GM23338 (cell line): ENCODE measurements at places on chromosomes 7 and 10.

- DNase-seq, result no peak
Measured at GRCh38 chr7:45691155-45691656, 117.0 kb downstream of the ADCY1 start.

- DNase-seq, result no peak
Measured at GRCh38 chr10:50596897-50597296, 26.9 kb downstream of the SGMS1 start.

DNA sequence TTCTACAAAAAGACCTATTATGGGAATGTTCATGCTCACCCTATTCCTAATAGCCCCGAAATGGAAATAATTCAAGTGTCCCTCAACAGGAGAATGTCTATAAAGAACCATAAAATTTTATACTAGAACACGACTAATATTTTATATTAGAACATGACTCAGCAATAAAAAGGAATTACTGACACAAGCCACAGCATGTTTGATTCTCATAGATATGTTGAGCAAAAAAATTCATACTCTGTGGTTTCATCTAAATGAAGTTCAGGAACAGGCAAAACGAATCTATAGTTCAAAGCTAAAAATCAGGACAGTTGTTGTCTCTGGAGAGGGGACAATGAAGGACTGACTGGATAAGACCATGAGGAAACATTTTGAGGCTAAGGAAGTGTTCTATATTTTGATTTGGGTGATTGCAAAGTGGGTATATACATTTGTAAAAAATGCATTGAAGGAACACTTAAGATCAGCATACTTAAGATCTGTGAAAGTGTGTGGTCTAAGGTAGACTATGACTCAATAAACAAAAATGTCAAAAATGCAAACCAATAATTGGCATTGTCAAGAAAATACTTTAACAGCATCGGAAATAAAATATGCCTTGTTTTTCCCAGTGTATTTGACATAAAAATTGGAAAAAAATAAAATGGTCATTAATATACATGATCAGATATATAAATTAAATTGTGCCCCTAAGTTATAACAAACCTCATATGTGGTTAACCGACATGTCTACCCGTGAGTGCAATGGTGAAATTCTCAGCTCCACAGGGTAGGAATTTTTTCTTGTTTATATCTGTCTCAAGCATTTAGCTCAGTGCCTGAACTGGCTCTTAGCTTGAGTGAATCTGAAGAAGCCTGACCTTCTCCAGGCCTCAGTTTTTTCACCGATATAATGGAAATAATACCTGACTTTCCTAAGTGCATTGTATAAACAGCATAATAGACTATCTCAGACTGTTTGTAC, 124.9 kb upstream of the CTTNBP2 start:
- DNase-seq, result no peak

DNA sequence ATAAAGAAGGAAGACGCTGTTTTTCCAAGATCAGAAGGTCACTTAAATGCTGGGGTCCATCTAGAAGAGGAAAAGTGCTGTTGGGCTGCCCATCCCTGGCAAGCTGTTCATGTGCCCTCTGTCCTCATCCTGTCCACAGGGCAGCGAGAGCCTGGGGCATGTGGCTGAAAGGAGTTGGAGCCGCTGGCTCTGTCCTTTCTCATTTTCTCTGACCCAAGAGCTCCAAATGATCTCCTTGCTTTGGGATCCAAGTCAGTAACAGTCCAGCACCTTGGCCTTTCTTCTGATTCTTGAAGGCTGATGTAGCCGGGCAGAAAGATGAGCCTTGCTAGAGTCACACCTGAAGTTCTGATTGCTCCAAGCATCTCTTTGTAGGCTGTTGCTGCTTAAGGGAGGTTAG, 44.4 kb downstream of the SPDYE5 start:
- no peak for DNase-seq

DNA sequence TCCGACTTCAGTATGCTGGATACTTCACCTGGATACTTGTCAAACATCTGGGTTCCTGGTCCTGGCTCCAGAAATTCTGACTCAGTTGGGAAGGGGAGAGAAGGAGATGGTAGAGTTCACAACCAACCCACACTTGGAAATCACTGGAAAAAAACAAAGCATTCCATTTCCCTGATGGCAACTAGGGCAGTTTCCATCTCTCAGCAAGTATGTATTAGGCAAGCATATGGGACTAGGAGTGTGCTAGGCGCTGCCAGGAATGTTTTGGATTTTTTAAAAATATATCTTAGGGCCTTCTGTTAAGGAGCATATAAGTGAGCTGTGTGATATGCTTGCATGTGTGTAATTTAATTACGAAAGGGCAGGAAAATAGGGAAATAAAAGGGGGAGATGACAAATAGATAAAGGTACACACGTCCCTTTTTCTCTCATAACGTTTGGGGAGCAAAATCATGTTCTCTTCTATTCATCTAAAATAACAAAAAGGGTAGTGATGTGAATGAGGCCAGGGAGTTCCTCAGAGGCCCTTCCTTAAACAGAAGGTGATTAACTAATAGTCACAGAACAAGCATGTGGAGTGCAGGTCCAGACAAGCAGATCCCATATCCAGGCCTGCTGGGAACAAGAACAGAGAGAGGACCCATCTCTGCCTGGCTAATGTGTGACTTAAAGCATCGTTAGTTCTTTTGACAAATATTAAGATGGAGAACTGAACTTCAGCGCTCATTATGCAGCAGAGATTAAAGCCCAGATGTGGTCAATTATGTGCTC, 64.5 kb upstream of the NFE2L3 start:
- no peak for DNase-seq

DNA sequence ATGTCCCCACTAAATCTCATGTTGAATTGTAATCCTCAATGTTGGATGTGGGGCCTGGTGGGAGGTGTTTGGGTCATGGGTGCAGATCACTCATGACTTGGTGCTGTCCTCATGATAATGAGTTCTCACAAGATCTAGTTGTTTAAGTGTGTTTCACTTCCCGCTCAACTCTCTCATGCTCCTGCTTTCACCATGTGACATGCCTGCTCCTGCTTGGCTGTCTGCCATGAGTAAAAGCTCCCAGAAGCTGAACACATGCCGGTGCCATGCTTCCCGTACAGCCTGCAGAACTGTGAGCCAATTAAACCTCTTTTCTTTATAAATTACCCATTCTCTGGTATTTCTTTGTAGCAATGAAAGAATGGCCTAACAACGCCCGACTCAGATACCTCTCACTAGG, 6.2 kb upstream of the PSTK start:
- DNase-seq, result no peak

DNA sequence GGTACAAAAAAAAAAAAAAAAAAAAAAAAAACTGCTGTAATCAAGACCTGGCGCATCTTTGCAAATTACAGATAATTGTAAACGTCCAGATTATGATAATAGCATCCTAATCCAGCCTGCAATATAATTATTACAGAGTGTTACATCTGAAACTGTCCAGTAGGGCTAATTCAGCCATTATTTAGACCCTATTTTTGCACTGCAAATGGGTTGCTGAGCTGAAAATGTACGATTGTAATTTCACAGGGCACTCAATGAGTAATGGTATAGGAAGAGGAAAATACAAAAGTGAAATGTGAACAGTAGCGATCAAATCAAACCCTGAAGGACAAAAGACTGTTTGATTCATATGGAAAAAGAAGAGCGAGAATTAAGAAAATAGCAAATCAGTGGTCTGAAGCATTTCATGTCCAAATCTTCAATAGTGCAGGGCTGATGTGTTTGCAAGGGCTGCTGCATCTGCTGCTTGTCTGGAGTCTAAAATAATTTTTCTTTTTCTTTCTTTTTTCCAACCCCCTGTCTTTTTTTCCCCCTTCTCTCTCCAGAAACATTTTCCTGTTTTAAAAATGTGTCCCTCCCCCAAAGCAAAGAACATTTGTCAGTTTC, 8.9 kb downstream of the DLX6 start:
- DNase-seq, result no peak

GRCh38 chr10:59654007-59654406, 55.6 kb downstream of the SLC16A9 start:
- DNase-seq, result no peak

- no peak for DNase-seq
Measured at GRCh38 chr7:158016180-158017097, 571.2 kb downstream of the PTPRN2 start.

GRCh38 chr10:92031580-92031979, 108.0 kb downstream of the BTAF1 start:
- DNase-seq, result no peak

DNA sequence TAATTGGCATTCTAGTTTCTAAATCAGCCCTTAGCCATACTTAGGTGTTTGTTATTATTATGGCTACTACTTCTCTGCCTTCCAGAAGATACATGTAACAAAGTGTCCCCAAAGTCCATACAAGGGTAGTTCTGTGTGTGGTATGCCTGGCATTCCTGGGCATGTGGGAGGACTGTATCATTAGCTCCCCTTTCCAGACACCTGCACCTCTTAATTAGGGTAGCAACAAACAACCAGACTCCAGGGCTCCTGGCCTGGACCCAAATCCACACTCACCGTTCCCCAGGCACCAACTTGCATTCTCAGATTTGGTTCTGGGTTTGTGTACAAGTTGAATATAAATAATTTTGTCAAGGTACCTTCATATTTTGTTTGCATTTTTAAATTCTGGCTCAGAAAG, 15.5 kb upstream of the CALD1 start:
- DNase-seq, result no peak

DNA sequence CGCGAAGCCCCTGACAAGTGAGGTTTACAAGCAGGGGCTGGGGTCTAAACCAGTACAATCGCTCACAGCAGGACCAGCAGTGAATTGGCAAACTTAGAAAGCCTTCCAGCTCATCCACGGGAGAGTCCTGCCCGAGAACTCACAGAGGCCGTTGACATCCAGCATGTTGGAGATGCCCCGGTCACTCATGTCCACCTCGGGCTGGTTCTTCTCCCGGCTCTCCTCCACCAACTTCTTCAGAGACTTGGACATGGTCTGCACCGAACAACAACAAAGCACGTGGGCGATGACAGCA, 447 bp downstream of the RSU1 start:
- DNase-seq, result no peak

DNA sequence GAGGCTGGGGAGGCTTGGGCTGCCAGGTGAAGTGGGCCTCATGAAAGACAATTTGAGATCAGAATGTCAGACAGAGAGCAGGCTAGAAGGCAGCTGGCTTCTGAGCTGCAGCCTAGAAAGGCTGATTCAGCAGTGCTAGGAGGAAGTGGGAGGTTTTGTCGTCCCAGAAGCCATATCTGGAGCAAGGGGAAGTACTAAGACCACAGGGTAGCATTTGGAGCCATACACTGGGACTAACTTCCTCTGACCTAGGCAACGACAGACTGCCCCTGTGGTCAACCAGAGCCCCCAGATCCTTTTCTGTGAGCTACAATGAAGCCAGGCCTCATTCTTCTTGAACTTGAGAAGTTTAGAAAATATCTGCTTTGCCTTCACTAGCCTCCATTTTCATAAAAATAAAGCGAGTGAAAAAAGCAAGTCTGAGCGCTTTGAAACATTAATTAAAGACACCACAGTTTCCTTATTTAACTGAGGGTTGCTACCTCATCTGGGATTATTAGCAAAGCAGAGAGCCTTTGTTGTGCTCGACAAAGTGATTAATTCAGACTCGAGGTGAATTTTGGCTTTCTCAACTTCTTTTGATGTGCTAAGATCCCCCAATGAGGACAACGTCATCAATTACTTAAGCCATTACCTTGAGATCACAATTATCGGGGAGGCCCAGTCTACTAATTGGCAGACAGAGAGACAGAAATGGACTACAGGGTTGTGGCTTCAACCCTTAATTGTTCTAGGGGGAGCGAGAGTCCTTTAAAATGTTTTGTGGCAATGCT, 26.6 kb downstream of the TBXAS1 start:
- DNase-seq, result no peak

DNA sequence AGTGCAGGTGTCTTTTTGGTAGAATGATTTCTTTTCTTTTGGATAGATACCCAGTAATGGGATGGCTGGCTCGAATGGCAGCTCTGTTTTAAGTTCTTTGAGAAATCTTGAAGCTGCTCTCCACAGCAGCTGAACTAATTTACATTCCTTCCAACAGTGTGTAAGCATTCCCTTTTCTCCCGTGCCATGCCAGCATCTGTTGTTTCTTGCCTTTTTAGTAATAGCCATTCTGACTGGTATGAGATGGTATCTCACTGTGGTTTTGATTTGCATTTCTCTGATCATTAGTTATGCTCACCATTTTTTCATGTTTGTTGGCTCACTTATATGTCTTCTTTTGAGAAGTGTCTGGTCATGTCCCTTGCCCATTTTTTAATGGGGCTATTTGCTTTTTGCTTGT, 486.3 kb downstream of the GALNT17 start:
- DNase-seq, result no peak

DNA sequence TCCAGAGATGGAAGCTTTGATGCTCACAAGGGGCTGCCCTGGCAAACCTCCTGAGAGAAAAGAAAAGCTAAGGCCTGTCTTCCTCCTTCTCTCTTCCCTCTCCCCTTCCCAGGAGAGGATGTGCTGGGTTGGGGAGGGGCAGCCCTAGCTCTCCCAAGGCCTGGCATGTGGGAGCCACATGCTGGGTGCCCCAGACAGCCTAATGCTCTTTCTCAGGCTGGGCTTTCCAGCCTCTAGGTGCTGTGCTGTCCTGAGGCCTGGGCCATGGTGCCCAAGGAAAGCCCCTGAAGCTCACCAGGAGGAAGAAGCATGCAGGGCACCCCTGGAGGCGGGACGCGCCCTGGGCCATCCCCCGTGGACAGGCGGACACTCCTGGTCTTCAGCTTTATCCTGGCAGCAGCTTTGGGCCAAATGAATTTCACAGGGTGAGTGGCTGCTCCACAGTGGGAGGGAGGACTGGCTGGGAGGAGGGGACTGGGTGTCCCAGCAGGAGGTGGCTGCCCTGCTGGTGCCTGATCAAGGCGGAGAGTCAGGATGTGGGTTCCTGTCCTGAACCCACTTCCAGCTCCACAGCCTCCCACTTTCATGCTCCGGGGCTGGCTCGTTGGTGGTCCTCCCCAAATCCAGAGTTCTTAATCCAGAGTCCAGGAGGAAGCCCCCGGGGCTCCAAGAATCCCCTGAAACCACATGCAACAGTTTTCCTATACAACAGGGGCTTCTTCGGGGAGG, 1.7 kb downstream of the CPA5 start:
- no peak for DNase-seq

GRCh38 chr7:375901-376305, 85.9 kb downstream of the FOXL3 start:
- no peak for DNase-seq

DNA sequence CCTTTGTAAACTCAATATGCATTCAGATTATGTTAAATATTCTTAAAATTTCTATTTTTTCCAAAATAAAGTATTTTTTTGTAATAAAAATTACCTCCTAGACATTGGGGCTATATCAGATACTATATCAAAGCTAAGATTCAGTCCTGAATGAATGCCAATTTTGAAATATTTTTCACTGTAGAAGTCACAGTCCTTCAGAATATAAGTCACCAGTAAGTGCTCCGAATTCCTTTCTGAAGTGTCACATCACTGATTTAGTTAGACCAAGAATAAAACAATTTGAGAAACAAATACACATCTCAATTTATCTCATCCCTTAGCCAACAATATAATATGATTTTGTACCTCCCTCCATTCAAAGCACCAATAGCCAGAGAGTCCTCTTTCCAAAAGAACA, 33.9 kb upstream of the GSAP start:
- no peak for DNase-seq
